Stimulated activated CD8-positive, alpha-beta memory T cell treated with anti-CD3 and anti-CD28 coated beads, Interleukin-7, amount 100 ng/mL, for 1 hour (primary cell): ENCODE measurements at places on chromosomes 4 and X.

- no peak for DNase-seq
Observed at GRCh38 chrX:7082556-7082955, 65.0 kb upstream of the STS start.

GRCh38 chr4:185683222-185683621 lies 128.8 kb downstream of the SORBS2 start:
- DNase-seq = no peak

- DNase-seq = no peak
Observed at GRCh38 chrX:9911487-9911886, 55.7 kb upstream of the CLDN34 start.

DNA sequence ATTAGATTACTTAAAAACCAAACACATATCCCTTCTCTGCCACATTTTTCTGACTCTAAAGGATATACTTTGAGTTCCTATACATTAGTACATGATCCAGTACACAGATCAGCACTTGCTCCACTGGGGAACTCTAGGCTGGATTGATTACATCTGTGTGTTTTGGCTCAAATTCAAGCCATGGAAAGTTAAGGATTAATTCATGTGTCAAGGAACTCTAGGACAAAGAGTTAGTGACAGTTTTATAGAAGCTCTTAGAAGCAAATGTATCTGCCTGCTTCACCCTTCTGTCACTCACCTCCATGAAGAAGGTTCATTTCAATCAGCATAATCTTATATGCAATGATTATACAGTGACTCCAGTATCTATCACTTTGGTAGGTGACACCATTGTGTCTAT lies 43.2 kb downstream of the SCFD2 start:
- no peak for DNase-seq

- DNase-seq = no peak
Observed at GRCh38 chrX:133189195-133189594, 29.0 kb downstream of the TFDP3 start.

DNA sequence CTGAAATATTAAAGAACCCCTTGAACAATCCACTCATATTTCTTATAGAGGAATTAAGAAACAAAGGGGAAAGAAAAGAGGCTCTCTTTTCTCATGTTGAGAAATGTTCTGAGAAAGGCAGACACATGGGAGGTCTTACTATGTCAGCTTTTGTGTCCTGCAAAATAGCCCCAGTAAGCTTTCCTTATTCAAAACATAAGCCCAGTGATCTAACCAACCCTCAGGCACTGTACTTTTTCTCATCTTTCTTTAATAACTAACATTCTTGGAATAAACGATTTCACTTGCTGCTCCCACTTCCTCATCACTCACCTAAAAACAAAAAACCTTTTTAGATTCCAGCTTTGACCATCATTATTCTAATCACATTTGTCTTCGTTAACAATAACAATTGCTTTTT lies 115.9 kb downstream of the GLRA3 start:
- DNase-seq = no peak

- DNase-seq = no peak
Observed at GRCh38 chr4:139602776-139603360, 46.8 kb upstream of the SETD7 start.

DNA sequence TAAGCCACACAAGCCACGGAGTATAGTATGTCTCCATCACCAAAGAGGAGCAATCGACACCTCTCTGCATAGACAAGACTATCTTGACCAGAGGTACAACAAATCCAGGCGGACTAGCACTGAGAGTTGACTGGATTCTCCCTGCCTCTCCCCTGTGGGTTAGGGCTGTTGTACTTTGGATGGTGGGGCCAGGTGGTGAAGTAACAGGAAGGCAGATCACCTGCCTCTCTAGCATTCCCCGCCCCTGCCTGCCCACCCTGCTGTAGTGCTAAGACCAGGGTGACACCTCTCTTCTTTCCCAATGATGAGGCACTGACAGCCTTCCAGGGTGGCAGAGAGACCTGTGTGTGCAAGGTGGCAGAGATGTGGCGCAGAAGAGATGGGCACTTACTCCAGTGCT lies 47.5 kb upstream of the TRIM2 start:
- DNase-seq = no peak

DNA sequence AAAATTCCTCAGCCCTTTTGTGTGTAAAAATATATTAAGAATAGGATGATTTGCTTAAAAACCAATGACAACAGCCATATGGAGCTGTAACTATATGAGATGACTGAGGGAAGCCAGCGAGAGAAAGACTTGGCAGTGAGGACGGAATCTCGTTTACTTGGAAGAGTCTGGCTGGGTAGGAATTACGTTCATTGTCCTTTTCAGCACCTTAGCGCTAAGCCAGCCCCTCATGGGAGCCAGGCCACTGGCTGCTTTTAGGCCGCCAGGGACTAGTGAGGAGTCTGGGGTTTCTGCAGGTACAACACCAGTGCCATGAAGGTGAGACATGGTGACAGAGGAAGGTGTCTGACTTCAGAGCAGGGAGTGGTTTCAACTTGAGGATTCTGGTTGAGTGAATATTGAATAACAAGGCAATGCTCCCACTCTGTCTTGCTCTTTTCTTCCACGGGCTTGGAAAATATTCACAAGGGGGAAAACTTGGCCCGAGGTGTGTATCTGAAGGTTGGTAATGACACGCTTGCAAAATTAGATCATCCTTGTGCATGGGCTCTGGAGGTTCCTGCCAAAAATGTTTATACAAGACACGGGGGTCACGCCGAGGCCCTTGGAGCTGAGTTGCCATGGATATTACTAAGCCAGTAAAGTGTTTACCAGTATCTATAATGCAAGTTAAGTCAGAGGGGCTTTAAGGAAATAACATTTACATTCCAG lies 17.4 kb downstream of the KLF3 start:
- no peak for DNase-seq

DNA sequence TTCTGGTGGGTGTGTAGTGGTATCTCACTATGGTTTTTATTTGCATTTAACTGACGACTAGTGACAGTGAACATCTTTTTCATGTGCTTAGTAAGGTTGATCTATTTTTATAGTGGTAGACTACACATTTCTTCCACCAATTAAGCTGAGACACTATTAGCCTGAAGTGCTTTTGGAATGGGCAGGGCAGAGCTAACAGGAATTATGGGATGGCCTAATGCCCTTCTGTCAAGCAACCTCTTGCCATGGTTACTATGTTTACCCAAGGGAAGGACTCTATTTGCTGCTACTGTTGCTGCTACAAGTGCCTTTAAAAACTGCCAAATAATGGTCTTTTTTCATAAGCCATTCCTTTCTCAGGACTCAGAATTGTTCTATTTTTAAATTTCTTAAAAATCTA lies 676.7 kb upstream of the ACTRT1 start:
- DNase-seq = no peak

DNA sequence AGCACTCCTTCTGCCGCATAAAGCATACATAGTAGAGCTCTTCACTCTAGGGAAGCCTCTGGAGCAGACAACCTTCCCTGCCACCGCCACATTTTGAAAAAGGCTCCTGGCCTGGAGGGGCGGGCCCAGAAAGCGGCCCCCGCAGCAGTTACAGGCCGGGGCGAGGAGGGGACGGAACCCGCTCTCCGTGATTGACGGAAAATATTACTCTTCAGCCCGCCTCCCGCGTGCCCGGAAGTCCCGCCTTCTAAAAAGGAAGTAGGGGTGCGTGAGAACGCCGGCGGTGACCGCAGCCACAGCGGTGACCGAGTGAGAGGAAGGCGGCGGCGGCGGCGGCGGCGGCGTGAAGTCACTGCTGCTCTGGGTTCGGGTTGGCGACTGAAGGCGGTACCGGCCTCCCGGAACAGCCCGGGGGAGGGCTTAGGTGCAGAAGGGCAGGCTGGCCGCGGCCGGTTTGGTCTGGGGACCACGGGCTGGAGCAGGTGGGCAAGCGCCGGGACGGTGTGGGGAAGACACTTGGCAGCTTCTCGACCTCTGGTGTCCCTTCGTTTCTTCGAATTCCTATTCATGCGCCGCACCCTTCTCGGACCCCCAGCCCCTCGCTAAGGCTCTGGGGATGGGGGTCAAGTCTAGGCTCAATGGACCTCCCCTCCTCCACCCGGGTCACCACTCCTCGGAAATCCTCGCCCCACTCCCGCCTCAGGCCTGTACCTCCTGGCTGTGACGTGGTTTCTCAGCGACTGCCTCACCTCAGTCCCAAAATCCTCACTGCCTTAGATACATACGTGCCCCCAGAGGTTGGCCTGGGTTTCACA lies at the start of gene HCCS:
TSS of gene HCCS (plus strand) at position 296 of the 815 bp plus-strand sequence. CDS start 729 bp downstream, outside the sequence.
- peak; percentile 60 for DNase-seq

DNA sequence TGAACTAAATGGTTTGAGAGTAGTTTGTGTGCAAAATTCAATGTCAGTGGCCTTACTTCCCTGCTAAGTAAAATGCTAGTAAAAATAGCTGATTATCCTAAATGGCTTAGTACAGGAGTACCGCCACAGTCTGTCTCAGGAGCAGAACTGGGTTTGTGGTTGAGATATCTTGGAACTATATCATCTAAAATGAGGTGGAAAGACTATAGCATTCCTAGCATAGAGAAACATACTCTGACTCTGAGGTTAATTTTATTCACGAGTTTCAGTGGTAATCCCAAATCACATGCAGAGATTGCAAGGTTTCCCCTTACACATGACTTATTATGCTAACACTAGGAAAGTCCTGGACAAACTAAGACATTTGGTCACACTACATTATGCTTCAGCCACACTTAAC lies 70.4 kb downstream of the OR13H1 start:
- DNase-seq = no peak

DNA sequence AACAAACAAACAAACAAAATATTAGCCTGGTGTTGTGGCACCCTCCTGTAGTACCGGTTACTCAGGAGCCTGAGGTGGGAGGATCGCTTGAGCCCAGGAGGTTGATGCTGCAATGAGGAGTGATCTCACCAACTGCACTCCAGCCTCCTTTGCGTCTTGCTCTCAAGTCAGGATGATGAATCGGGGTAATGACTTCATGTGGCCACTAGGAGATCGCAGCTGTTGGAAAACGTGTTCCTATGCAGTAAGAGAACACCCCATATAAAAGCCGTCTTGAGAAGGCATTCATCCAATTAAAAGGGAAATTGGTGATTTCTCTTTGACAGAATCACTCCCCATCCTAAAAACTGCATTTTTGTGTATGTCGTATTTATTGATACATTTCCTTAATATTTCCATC lies 6.9 kb downstream of the CCNB3 start:
- DNase-seq = no peak

GRCh38 chr4:35771571-35771970 lies 472.7 kb downstream of the ARAP2 start:
- DNase-seq = no peak

GRCh38 chr4:141099326-141099725 lies 33.9 kb downstream of the RNF150 start:
- DNase-seq = no peak

GRCh38 chr4:113368056-113368455 lies 318.6 kb downstream of the ANK2 start:
- DNase-seq = no peak

DNA sequence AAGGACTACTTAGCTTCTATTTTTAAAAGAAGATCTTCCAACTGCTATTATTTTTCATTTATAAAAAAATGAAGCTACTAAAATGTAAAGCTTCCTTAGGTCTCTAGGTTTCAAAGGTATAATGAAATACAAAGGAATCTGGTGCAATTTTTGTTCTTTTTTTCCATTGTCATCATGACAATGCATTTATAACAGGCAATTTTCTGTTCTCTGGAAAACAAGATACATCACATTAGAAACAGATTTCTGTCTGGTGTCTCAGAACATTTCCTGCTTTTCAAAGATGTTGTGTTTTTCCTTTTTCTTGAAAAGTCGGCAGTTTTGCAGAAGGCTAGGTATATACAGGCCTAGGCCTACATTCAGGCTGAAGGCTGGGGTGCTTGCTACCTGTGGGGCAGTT lies 63.6 kb upstream of the ATP8A1 start:
- DNase-seq = no peak

GRCh38 chr4:8220661-8221450 lies 21.8 kb downstream of the SH3TC1 start:
- DNase-seq = no peak

GRCh38 chr4:54800831-54801530 lies 143.2 kb downstream of the KIT start:
- no peak for DNase-seq

DNA sequence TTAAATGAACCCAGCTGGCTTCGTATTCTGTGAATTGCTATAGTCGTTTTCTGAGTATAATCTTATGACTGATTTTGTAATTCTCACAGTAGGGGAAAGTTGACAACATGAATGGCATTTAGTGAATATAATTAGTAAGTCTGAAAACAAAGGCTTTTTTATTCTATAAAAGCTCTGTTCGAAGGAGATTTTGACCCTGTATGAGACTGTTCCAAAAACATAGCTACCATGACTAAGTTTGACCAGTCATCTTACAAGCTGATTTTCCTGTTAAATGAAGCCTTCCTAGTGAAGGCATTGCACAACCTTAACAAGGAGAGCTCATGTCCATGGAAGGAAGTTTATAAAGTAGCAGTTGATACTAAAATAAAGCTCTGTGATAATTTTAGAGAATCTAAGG lies 242.3 kb downstream of the RPA4 start:
- no peak for DNase-seq
